Renal pelvis (tissue), 12 donors: ENCODE measurements at places on chromosomes 13 and 19. TPM values are rescaled to one million over a fixed set of nuclear protein-coding genes. Genes with fewer than 3 reads are reported as not detected.

DNA sequence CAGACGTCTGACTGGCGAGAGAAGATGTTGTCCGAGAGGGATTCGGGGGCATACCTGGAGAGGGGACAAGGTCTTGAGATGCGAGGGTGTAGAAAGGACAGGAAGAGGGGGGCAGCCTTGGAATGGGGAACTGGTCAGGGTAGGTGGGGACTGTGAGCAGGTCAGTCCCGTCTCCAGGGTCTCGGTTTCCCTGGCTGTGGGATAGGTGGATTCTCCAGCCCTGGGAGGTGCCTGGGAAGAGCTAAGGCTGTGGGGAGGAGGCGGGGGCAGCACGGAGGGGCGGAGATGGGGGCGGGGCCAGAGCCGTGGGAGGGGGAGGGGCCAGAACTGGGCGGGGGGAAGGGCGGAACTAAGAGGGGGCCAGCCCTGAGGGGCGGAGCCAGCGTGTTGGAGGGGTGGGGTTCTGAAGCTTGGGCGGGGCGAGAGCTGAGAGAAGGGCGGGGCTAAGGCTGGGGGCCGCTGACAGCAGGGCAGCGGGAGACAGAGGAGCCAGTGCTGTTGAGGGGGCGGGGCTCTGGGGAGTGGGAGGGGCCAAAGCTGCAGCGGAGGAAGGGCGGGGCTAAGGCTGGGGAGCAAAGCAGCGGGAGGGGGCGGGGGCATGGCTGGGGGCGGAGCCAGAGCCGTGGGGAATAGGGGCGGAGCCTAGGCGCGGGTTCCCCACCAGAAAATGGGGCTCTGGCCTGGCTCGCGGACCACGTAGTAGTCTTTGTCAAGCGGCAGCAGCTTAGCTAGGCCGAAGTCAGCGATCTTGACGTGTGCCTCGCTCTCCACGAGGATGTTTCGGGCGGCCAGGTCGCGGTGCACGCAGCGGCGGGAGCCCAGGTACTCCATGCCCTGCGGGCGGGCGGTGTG is 9.5 kb upstream of the INSL3 start:
- DNase-seq = peak; percentile 69

- DNase-seq = no peak
Measured at GRCh38 chr19:3942790-3943409, 10.0 kb downstream of the NMRK2 start.

DNA sequence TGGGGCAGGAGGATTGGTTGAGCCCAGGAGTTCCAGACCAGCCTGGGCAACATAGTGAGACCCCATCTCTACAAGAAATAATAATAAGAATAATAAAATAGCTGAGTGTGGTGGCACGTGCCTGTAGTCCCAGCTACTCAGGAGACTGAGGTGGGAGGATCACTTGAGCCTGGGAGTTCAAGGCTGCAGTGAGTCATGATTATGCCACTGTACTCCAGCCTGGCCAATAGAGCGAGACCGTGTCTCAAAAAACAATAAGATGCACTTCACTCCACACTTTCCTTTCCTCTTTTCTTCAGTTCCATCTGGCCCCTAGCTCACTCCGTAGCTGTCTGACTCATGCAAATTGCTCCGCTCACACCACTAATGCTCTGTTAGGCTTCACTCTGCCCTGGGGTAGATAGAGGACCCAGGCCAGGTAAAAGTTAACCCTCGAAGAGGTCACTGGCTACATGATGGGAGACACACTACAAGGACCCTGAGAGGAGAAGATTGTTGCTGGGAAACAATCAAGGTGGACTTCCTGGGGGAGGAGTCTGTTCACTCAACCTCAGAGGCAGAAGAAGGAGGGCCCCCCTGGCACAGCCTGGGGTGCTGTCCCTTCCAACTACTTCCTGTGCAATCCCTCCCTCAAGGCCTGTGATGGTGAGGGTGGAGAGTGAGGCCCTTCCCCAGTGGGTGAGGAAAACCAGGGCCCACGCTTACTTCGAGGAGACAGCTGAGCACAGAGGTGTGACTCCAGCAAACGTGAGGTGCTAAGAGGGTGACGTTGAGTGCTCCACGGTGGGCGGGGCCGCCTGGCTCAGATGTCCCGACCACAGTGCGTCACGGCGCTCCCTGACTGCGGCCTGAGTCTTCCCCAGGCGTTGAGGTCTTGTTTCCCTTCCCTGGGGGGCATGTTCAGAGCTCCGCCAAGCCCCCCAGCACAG is 8.8 kb upstream of the TNFSF9 start:
- DNase-seq = no peak

GRCh38 chr13:24251525-24251924 is 57.9 kb upstream of the C1QTNF9 start:
- DNase-seq = no peak

The CLDN10 gene
- 104 TPM for polyA plus RNA-seq

The MYO1F gene
- polyA plus RNA-seq = 12.0 TPM

GRCh38 chr13:41546372-41547190 is 89.2 kb downstream of the RGCC start:
- DNase-seq = no peak

GRCh38 chr19:18832306-18833140 is 764 bp downstream of the UPF1 start:
- DNase-seq = no peak

The RFPL4A gene
- polyA plus RNA-seq = not detected

- DNase-seq = no peak
Measured at GRCh38 chr19:29293736-29294342, 80.9 kb upstream of the UQCRFS1 start.

DNA sequence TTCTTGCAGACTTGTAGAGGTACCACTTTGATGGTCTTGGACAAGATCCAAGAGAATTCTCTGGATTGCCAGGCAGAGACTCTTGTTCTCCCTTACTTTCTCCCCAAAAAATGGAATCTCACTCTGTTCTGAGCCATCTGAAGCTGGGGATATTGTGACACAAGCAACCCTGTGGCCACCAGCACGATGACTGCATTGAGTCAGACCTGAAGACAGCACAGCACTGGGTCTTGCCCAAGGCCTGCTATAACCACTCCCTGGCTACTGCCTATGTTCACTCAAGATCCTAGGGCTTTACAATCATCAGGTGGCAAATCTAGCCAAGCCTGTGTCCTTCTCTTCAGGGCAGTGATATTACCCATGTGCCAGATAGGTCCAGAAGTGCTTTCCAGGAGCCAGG is 202.5 kb upstream of the SERP2 start:
- DNase-seq = no peak
